Endothelial cell (in vitro differentiated cells): ENCODE measurements at places on chromosomes 7 and 10. TPM values are rescaled to one million over a fixed set of nuclear protein-coding genes. Genes with fewer than 3 reads are reported as not detected.

The PDE1C gene
- 2.9 TPM for total RNA-seq

The PON3 gene
- total RNA-seq, result 50.9 TPM

- H3K36me3 ChIP-seq, result no peaks in the 10 kb centered on the region
- no peak overlapping the region for H3K27ac ChIP-seq
- H3K27me3 ChIP-seq, result no peaks in the 10 kb centered on the region
- no peak overlapping the region for H3K4me3 ChIP-seq
- no peaks in the 10 kb centered on the region for H3K4me1 ChIP-seq
- DNase-seq, result no peak
Measured at GRCh38 chr7:123425246-123425645, 109.1 kb downstream of the IQUB start.

DNA sequence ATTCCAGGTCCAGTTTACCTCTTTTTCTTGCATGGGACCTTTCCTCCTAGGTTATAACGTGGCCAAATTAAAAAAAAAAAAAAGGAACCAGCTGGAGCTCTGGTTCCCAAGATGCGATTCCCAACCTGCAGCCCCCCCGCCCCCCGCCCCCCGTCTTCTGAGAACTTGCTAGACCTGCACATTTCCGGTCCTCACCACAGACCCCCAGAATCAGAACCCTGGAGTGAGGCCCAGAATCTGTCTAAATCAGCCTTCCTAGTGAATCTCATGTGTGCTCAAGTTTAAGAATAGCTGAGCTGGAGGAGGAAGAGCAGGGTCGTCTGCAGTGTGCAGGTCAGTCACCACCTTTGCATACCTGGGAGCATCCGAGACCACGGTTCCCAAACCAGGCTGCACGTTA lies 144.2 kb downstream of the KLF6 start:
- DNase-seq, result no peak
- H3K36me3 ChIP-seq, result no peaks in the 10 kb centered on the region
- no peaks in the 10 kb centered on the region for H3K27me3 ChIP-seq
- no peak overlapping the region for H3K4me3 ChIP-seq
- peaks cover 1% of the 10 kb centered on the region for H3K4me1 ChIP-seq

- H3K4me1 ChIP-seq, result peaks cover 26% of the 10 kb centered on the region
- no peak overlapping the region for H3K27ac ChIP-seq
- peaks cover 13% of the 10 kb centered on the region for H3K27me3 ChIP-seq
- DNase-seq, result no peak
- no peak overlapping the region for H3K4me3 ChIP-seq
- peaks cover 33% of the 10 kb centered on the region for H3K36me3 ChIP-seq
Measured at GRCh38 chr10:35565602-35566081, 39.5 kb upstream of the GJD4 start.

DNA sequence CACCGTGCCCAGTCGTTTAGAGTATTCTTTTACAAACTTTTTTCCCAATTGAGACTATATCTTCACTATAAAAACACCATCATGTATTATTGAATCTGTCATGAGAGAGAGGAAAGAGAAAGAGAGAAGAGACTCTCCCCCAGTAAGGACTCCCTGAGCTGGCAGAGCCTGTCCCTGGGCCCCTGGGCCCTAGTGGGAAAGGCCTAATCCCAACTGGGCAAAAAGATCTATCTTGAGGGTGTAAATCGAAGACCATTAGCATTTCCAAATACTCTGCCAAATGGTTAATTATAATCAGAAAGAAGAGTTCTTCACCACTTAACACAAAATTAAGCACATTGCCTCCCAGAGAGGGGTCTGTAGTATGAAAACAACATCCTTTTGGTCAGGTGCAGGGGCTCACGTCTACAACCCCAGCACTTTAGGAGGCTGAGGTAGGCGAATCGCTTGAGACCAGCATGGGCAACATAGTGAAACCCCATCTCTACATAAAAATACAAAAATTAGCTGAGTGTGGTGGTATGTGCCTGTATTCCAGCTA lies 108.2 kb downstream of the SKIDA1 start:
- no peak overlapping the region for H3K4me3 ChIP-seq
- DNase-seq, result no peak
- H3K36me3 ChIP-seq, result no peaks in the 10 kb centered on the region
- no peaks in the 10 kb centered on the region for H3K27me3 ChIP-seq
- H3K27ac ChIP-seq, result no peak overlapping the region

- peaks cover 13% of the 10 kb centered on the region for H3K4me1 ChIP-seq
- H3K27me3 ChIP-seq, result peaks cover 6% of the 10 kb centered on the region
- no peak overlapping the region for H3K27ac ChIP-seq
- H3K4me3 ChIP-seq, result no peak overlapping the region
- DNase-seq, result no peak
Measured at GRCh38 chr10:71533936-71534335, 137.2 kb downstream of the CDH23 start.
